GM13977 (cell line): ENCODE measurements at places on chromosomes 6 and 20.

DNA sequence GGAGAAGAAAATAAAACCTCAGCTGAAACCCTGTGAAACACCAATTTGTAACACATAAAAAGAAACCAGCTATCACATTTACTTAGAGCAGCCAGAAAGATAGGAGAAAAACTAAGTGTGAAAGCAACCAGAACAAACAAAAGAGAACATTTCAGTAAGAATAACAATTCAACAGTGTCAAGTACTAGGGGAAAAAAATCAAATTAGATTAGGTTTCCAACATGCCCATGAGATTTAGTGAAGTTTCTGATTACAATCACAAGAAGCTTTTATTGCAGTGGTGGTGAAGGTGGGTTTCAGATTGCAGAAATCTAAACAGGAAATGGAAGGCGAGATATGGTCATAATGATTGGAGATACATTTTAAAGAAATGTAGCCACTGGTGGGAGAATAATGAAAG, 22.1 kb upstream of the TRDN start:
- no peak for DNase-seq

- DNase-seq: no peak
Measured at GRCh38 chr20:47809161-47809960, 24.1 kb upstream of the SULF2 start.

- DNase-seq: no peak
Measured at GRCh38 chr6:160141001-160141726, 19.5 kb downstream of the SLC22A1 start.

- no peak for DNase-seq
Measured at GRCh38 chr20:19713822-19714578, 44.1 kb upstream of the RIN2 start.

DNA sequence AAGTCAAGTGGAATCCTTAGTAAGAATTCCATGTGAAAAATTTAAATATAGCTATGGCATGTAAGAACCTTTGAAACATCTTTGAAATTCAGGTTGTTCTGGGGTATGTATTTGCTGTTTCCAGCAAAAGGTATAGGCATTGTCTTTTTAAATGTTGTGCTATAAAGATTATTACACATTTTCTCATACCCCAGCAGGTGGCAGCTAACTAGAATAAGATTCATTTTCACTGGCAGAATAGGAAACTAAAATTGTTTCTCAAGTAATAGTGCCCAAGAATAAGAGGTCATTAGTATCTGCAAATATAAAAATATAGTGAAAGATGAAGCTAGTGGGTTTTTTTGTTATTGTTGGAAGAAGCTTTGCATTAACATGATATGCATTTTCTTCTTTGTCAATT, 1.8 kb downstream of the GRIK2 start:
- no peak for DNase-seq

DNA sequence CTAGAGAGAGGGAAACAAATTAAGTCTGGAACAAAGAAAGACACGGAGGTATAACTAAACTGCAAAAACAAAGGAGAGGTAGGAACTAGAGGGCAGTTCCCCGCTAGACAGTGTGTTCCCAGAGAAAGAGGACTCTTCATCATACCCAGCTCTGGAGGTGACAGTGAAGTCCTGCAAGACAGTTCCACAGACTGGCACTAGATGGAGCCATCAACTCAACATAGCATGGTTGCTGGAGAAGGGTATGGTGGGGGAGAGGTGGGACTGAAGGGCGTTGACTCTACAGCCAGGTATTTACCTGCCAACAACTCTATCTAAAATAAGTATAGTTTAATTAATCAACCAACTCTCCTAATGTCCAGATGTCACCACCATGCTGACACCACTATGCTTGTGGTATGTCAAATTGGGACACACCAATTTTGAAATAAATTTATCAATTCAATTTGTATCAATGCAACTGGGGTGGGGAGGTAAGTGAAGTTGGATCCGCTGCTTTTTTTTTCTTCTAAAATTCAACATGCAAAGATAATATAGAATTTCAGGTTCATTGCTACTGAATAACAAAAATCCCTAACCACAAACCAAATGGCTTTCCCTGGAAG, 9.7 kb downstream of the BACH2 start:
- no peak for DNase-seq

DNA sequence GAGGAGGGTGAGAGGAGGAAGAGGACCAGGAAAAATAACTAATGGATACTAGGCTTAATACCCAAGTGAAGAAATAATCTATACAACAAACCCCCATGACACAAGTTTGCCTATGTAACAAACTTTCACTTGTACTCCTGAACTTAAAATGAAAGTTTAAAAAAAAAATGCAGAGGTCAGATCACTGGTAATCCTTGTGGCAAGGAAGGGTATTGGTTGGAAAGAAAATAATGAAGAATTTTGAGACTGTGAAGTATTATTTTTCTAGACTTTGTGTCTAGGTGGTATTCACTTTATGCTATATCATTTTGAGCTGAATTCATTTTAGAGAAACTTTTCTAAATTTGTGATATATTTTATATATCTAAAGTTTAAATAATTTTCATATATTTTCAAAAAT, 547.5 kb downstream of the MMUT start:
- no peak for DNase-seq

DNA sequence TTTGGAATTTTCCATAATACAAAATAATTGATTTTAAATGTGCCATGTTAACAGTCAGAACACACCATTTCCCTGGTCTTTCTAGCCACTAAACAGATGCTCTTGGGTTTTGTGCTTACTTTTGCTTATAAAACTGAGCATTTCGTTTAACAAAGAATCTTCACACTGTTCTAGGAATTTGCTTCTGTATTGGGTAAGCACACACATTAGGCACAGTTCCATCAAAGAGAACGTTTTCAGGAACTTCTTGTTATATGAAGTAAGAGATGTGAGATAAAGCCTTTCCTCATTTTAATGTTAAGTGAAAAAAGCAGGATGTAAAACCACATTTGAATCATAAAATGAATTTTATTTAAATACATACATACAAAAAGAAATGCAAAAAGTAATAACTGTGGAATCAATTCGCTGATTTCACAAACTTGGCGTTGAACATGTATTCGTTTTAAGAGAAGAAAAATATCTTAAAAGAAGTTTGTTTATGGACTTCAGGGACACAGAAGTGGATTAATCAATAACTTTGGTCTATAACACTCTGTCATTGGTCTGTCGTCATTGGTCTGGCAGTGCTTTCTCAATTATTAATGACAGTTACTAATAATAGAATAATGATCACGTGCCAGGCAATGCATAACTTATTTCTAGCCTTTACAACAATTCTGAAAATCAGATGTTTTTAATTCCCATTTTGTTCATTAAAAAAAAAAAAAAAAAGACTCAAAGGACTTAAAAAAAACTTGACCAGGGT, 199.9 kb upstream of the PRDM1 start:
- DNase-seq: no peak
